ENCODE measurements at places on chromosomes 16 and 17.

DNA sequence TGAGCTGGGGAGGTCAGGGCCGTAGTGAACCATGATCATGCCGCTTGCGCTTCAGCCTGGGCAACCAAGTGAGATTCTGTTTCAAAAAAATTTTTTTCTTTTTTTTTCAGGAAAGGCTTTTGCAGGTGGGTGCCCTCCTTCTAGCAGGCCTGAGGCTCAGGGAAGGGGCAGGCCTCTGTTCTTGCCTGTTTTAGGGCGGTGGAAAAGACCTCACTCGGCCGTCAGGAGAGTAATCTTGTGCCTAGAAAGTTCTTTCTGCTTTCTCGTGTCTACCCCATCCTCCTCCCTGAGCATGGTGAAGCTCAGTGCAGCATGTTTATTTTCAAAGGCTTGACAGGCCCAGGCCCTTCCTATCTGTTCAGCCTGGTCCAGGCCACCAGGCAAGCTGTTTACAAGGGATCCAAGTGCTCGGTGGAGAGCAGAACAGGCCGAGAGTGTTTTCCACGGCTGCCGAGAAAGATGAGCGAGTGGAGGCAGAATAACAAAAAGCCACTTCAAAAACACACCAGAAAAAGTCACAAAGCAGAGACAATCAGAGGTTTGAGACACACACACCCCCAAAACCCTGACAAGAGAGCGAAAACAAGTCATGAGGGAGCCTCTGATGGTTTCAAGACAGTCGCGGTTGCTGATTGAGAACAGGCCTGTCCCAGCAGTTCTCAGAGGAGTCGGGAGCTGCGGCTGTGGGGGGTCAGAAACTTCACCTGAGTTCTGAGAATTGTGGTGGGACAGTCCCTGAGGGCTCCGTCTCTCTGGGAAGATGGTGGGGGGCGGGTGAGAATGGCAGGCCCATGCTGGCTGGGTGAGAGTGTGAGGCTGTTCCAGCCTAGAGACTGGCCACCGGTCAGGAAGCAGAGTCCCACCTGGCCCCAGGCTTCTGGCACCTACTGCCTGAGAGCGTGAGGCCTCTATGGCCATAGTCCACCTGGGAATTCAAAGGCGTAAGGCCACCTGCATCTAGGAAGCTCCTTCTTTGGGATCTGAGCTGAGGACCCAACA lies 37.5 kb upstream of the CCR7 start:
- no peak for DNase-seq

DNA sequence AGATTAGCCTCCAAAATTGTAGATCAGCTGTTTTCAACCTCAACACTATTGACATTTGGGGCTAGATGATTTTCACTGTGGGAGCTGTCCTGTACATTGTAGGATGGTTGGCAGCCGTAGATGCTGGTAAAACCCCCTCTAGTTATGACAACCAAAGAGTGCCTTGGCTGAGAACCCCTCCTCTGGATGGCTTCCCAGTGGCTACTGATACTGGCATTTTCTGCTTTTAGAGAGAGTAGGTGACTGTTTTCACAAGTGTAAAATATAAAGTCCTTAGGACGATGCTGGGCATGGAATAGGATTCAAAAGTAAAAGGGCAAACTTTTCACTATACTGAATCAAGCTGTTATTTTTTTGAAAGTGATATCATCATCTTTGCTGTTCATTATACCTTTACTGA lies 1048.8 kb upstream of the EEF2KMT start:
- DNase-seq = no peak

- no peak for DNase-seq
Measured at GRCh38 chr17:49694847-49695697, 12.7 kb downstream of the SLC35B1 start.

- DNase-seq = no peak
Measured at GRCh38 chr16:86773354-86773715, 195.0 kb downstream of the FOXL1 start.

DNA sequence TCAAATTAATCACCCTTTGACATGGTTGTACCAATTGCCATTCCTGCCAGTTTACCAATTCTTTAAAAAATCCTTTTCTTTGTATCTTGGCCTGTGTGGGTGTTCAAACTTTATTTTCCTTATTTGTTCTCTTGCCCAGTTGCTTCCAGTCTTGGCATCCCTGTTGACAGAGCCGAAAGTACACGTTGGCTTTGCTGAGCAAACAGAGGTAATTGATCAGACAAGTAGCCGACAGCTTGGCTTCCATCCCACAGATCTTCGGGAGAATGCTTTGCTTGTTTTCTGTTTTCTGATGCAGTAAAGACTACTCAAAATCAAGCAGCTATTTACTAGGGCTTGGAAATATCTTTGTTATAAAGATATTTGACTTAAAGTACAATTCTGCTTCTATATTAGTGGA lies 506.8 kb upstream of the SALL1 start:
- DNase-seq = peak; percentile 9

- no peak for DNase-seq
Measured at GRCh38 chr16:78376452-78376851, 277.0 kb downstream of the WWOX start.

GRCh38 chr16:57062329-57062728 lies 30.1 kb upstream of the CPNE2 start:
- no peak for DNase-seq

DNA sequence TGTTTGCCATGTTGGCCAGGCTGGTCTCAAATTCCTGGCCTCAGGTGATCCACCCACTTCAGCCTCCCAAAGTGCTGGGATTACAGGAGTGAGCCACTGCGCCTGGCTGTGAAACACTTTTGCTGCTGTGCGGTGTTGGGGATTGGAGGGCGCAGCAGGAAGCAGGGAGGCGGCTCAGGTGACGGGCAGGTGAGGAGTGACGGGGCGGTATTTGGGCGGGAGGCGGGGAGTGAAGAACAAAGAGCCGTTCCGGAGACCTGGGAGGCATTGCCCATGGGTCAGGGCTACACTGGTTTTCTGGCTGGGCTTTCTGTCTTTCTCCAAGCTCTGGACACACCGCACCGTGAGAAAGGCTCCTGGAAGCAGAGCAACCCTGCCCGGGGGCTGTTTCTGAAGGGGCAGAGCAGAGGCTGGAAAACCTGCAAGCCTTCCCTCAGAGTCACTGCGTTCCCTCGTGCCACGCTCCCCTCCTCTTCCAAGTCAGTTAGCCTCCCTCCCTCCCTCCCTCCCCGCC lies 22.1 kb downstream of the CRISPLD2 start:
- no peak for DNase-seq

- no peak for DNase-seq
Measured at GRCh38 chr17:27384726-27385125, 71.5 kb upstream of the KSR1 start.

DNA sequence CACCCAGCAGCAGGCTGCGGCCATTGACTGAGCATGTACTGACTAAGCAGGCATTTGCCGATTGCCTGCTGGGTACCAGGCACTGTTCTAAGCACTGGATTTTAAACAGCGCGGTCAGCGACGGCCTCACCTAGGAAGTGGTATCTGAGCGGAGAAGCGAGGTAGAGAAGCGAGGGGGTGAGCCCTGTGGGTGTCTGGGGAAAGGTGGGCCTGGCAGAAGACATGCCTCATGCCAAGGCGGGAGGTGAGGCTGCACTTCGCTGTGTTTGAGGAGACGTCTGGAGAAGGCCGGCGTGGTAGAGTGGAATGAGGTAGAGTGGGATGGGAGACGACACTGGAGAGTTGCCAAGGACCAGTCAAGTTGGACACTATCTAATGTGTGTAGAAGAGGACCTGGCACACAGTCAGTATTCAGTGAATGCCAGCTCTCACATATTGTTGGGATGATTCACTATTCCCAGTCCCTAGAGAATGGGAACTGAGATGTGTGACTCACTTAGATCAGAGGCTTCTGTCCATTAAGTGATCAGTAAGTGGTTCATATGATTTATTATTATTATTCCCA lies 14.4 kb downstream of the SYCE1L start:
- DNase-seq = no peak

DNA sequence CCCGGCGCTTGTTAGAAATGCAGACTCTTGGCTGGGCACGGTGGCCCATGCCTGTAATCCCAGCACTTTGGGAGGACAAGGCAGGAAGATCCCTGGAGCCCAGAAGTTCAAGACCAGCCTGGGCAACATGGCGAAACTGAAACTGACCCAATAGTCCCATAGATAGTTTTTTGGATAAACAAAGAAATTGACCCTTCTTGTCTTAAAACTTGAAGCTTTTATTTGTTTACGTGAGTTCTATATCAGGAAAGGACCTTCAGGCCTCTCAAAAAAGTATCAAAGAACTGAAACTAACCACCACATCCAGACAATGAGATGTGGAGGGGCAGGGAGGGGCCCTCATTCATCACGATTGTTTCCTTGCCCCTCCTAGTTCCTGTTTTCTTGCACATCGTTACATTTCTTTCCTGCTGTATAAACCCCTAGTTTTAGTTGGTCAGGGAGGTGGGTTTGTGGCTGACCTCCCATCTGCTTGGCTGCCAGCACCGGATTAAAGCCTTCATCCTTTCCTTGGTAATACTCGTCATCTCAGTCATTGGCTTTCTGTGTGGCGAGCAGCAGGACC lies 29.9 kb upstream of the PRM1 start:
- no peak for DNase-seq

DNA sequence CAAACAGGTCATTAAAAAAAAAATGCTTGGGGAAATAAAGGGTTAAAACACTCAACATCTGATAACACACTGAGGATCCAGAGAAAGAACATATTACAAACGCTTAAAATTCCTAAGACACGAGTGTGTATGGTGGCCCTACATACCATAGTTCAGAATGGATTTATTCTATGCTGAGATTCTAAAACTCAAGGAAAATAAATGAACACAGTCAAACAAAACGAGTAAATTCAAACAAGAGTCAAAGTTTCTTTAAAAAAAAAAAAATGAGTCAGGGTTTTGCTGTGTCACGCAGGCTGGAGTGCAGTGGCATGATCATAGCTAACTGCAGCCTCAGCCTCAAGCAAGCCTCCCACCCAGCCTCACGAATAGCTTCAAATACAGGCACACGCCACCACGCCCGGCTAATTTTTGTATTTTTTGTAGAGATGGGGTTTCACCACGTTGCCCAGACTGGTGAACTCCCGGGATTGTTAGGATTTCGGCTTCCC lies 17.4 kb downstream of the CRK start:
- DNase-seq = no peak

DNA sequence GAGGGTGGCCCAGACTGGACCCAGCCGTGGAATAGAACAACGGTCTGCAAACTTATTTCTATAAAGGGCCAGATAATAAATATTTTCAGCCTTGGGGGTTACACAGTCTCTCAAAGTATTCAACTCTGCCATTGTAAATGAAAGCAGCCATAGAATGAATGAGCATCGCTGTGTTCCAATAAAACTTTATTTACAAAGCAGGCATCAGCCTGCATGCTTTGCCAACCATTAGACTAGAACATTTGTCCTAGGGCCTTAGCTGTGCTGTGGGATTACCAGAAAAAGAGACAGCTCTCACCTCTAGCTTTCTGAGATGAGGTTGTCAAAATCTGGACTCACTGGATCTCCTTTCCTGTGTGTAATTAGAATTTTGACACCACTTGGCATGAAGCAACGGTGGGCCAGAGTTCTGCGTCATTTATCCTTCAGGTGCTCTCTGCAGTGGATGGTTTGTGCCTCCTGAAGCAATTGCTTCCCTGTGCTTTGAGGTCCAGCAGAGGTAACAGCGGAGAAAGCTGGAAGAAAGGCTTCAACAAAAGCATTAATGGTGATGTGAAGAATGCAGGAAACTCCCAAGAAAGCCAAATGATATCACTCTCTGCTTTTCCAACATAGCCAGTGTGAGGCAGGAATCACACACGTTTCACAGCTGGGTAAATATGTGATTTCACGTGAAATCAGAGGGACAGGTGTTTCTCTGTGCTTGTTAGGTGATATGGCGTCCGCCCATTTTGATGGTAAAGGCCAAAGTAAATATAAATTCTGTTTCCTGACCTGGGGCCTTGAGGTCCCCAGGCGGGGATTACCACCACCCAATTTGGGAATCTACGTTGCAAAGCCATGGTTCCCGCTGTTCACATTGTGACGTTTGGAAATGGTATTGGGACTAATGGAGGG lies 148.4 kb downstream of the PITPNC1 start:
- DNase-seq = no peak

DNA sequence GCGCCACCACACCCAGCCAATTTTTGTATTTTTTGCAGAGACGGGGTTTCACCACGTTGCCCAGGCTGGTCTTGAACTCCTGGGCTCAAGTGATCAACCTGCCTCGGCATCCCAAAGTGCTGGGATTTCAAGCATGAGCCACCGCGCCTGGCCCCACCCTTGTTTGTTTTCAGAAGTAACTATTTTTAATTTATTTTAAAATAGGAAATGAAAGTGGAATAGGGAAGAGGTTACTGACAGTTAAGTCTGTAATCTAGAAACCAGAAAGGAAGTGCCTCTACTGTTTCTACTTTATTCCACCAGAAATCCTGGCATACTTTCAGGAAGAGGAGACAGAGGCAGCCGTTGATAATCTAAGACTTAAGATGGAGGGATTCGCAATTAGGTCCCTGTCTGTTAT lies 225.6 kb downstream of the TANC2 start:
- DNase-seq = no peak

GRCh38 chr16:30741461-30741914 lies 6.7 kb upstream of the PHKG2 start:
- DNase-seq = no peak

GRCh38 chr17:28908640-28909167 lies 5.8 kb upstream of the DHRS13 start:
- no peak for DNase-seq

DNA sequence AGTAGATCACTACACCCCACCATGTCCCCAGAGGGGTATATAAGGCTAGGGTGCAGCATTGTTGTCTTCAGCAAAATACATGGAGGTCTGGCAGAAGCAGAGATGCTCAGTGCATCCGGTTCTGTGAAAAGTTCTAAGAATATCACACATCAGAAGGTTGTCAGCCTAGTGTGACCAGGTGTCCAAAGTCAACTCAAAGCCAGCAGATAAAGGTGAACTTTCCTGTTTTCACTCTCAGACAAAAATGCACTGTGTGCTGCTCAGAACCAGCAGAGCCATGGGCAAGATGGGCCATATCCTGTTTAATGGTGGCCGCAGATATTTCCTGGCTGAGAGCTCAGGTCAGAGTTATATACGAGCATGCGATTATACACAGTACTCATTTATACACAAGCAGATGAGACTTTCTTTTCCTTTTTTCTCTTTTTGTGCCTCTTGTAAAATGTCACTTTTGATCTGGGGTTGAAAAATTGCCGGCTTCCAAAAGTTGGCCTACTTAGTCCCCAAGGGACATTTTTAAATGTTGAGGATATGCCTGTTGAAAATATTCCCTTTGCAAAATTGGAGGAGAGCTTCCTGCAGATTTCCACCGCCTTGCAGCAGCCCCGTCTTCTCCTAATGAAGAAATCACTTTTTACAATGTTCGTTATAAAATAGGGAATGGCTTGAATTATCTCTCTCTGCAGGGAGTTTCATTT lies 425.6 kb upstream of the SALL1 start:
- DNase-seq = no peak

DNA sequence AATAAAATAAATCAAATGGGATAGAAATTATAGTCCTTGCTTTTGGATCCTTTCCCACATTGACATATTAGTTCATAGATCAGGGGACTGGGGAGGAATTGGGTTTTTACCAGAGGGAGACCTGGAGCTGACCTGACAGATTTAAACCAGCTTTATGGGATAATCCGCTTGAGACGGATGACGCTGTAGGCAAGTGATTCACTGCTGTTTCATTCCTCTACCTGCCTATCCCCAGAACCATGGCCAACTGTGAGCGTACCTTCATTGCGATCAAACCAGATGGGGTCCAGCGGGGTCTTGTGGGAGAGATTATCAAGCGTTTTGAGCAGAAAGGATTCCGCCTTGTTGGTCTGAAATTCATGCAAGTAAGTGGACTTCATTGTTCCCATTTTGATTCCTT lies 2.1 kb downstream of the NME1 start:
- DNase-seq = no peak

- DNase-seq = no peak
Measured at GRCh38 chr17:73782641-73783381, 138.6 kb upstream of the SDK2 start.
